ENCODE measurements at places on chromosomes 16 and 17.

- DNase-seq: no peak
Observed at GRCh38 chr17:20998571-20999043, 44.2 kb downstream of the USP22 start.

- no peak for DNase-seq
Observed at GRCh38 chr16:81684242-81684837, 94.8 kb upstream of the PLCG2 start.

- no peak for DNase-seq
Observed at GRCh38 chr17:32315171-32315570, 26.8 kb downstream of the C17orf75 start.

- DNase-seq: no peak
Observed at GRCh38 chr16:84497418-84498222, 6.8 kb downstream of the MEAK7 start.

GRCh38 chr16:85557083-85557970, 55.8 kb upstream of the GSE1 start:
- peak; percentile 49 for DNase-seq

DNA sequence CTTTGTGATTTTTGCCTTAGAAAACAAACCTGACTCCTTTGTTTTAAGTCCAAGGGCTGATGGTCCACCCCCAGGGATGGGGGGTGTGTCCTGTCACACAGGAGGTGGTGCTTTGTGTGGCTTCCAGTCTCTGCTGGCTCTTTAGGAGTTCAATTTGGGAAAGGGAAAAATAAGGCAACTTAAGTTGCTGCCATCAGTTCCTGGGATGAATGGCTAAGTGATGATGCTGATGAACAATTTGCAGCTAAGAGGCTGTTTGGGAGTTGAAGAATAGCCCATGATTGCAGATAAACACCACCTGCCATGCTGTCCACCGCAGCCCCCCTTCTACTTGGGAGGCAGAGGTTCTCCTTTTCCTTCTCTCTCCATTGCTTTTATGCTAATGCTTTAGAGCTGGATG, 40.2 kb downstream of the ARL4D start:
- DNase-seq: no peak

DNA sequence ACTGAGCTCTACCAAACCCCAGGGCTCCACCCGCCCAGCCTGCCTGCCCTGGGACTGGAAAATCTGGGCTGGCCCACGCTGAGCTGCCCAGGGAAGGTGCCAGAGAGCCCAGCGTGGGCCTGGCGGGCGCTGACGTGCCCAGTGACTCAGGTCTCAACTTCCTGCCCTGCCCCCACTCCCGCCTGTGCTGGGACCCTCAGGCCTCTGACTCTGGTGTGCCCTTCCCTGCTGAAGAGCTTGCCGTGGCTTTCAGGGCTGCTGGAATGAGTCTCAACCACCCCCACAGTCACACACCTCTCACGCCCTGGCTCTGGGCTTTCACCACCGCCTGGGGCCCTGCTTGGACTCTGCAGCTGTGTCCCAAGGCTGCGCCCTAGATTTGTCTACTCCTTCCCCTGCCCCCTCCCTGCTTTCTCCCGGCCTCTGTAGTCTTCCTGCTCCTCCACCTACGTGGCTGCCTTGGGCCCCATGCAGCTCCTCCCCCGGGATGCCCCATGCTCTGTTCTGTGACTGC, 10.4 kb downstream of the LLGL1 start:
- DNase-seq: no peak

- no peak for DNase-seq
Observed at GRCh38 chr17:35265566-35266141, 22.8 kb downstream of the SLFN5 start.
